ENCODE measurements at places on chromosomes 3 and 15.

DNA sequence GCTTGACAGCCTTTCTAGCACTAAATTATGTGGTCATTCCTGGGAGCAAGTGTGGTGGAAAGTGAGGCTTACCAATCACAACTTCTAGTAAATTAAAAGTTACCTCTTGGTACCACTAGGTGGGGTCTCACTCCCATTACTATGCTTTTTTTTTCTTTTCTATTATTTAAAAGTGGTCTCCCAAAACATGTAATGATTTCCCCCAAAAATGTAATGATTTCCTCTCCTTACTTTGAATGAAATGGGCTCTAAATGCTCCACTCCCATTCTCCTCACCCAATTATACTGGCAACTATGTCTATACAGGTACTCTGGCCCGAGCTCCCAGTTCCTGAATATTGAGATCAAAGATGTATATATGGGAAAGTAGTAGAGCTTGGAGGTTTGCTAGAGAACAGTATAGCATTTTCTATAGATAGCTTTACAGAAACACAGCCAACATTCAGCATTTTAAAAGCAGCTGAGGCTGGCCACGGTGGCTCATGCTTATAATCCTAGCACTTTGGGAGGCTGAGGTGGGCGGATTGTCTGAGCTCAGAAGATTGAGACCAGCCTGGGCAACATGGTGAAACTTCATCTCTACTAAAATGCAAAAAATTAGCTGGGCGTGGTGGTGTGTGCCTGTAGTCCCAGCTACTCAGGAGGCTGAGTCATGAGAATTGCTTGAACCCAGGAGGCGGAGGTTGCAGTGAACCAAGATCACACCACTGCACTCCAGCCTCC is 70.9 kb downstream of the DCUN1D1 start:
- peak; percentile 27 for DNase-seq

DNA sequence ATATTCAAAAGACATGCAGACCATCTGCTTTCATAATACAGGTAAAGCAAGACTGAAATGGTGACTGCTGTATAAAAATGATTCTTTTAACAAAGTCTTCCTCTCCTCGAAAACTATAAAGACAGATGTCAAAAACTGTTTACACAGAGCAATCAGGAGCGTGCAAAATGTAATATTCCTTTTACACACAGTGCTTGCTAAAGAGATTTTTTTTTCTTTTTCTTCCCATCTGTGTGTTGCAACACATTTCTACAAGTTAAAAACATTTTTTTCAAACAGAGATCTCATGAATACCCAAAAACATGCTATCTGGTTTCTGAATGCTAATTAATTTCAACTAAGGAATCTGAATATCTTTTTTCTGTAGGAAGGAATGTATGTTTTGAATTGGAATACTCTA is 22.1 kb downstream of the SATB1 start:
- no peak for DNase-seq

DNA sequence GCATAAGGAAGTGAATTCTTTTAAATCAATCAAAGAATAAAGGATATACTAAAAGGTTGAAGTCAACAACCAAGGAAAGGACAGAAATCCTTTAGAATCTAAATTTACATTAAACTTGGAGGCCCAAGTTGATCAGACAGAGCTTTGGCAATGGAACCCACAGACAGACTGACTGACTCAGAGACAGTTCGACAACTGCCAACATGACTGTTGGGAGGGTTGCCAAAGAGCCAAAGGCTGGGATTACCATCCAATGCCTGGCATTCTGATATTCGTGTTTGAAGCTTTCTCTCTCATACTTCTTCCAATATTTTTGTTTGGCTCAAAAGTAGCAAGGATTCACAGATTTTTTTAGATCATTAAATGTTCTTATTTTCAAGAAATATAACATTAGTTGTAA is 406.1 kb downstream of the PLCL2 start:
- DNase-seq, result no peak

- DNase-seq, result no peak
These were observed 81.1 kb upstream of the VGLL4 start for GRCh38 chr3:11724615-11725339.

- peak; percentile 6 for DNase-seq
These were observed 14.0 kb downstream of the PBRM1 start for GRCh38 chr3:52671676-52672075.

DNA sequence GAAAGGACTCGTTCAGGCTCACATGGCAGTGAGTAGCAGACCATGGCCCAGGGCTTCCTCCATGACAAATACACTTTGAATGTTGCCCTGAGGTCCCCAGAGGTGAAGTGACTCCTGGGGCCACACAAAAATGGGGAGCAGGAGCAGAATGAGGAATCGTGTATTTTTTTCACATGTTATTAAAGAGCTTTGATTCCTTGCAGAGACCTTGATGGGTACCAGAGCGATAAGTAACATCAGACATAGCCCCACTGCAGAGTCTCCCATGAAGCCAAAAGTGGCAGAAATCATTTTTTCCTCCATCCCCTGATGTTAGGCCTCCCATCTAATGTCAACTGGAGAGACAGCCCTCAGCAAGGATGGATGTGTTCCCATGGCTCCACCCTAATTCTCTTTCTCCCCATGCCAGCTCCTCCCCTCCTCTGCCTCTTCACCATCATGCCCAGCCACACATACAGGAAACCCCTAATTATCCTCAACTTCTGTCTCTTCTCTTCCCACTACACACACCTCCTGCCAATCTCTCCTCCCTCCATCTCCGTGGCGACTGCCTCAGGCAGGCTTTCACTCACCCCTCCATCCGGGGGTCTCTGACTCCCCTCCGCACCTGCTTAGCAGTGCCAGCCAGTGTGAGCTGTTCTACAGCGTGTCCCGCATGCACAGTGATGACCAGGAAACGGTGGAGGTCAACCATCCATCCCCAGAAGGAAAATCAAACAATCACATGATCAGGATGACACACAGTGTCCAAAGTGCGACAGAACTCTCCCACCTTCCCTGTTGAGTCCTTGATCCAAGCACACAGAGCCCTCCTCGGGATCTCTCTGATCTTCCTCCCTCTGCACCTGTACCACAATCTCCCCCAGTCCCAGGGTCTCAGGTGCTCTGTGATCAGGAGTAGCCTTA is 7.1 kb upstream of the SSUH2 start:
- no peak for DNase-seq

Data from CD4-positive, alpha-beta T cell treated with Interleukin-2 at 100 ng/mL for 4 hours (primary cell).